ENCODE measurements at places on chromosomes 16 and 17. TPM values are rescaled to one million over a fixed set of nuclear protein-coding genes. Genes with fewer than 3 reads are reported as not detected.
A peak's percentile ranks its signal among the peaks of the same experiment; 100 is the strongest.

DNA sequence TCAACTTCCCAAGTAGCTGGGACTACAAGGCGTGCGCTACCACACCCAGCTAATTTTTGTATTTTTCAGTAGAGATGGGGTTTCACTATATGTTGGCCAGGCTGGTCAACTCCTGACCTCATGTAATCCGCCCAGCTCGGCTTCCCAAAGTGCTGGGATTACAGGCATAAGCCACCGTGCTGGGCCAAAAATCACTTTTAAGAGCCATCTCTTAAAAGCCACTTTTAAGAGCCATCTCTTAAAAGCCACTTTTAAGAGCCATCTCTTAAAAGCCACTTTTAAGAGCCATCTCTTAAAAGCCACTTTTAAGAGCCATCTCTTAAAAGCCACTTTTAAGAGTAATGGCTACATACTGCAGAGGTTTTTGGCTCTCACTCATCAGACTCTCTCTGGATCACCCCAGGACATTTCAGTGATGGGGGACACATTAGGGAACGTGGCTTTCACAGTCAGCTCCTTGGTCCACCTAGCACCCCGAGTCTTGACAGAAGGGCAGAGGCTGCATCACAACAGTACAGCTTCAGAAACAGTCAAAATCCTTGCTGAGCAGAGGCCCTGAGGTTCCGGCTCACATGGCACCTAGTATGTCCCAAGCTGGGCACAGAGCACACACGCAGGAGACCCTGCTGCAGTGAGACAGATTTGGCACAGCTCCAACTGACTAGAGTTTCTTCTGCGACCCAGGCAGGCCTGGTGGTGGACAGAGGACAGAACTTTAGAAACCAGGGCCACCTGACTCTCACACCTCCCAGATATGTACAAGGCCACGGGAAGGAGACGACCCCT, 23.6 kb downstream of the RANBP10 start:
- no peak for DNase-seq

- no peak for DNase-seq
Observed at GRCh38 chr17:55152236-55152635, 112.5 kb upstream of the HLF start.

DNA sequence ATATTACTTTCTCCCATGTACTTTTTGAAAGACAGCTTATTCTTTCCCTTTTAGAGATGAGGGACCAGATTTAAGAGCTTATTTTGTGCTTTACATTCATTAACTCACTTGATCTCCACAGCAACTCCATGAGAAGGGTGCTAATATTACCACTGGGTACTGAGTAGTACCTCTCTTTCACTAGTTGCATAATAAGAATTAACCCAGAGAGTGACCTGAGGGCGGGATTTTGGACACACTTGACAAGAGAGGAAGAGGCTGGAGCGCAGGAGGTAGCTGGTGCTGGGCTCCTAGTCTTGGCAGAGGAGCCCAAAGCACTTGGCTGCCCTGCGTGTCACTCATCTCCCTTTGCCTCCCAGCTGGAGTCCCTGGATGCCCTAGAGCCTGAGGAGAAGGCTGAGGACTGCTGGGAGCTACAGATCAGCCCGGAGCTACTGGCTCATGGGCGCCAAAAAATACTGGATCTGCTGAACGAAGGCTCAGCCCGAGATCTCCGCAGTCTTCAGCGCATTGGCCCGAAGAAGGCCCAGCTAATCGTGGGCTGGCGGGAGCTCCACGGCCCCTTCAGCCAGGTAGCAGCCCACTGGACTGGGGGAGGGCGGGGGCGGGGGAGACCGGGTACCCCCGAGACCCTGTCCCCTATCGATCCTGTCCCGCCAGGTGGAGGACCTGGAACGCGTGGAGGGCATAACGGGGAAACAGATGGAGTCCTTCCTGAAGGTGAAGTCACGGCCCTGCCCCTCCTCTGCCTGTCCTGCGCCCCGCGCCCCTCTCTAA, 1.7 kb upstream of the MAZ start:
- DNase-seq: peak; percentile 27

- no peak for DNase-seq
Observed at GRCh38 chr17:78072961-78073360, 55.6 kb downstream of the TMC6 start.

DNA sequence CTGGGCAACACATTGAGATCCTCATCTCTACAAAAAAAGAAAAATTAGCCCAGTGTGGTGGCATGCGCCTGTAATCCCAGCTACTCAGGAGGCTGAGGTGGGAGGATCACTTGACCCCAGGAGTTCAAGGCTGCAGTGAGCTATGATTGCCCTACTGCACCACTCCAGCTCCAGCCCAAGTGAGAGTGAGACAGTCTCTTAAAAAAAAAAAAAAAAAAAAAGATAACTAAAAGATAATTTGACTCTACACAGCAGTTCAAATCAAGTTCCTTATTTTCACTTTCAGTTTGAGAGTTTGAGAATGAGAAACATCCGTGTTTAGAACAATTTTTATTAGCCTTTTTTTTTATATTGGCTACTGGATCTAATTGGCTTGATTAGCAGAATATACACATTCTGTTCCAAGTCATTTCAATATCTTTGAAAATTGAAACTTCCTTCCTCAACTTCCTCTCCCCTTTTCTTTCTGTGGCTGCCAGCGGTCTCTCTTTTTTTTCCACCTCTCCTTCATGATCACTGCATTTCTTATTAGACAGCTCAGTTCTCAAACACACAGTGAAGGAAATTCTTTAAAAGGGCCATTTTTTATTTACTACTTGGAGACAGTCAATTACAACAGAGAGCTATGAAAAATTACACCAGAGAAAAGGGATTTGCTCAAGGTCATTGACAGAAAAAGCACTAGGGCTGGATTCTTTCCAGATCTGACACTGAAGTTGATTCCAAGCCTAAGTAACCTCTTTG, 4.5 kb upstream of the ACSF2 start:
- no peak for DNase-seq

DNA sequence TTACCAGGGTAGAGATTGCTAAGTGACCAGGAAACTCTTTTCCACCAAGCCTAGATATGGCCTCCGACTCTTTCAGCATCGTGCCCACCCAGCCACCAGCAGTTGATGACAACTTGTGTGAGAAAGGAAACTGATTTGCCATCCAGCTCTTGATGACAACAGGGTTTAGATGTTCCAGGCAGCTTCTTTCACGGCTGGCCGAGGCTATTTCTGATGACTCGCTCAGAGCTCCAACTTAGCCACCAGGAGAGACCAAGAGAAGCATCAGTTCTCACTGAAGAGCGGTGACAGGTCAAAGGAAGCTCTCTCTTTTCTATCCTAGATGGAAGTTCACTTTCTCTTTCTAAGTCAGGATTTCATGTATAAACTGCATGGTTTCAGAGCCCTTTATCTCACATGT, 61.2 kb downstream of the MPHOSPH6 start:
- DNase-seq: no peak

DNA sequence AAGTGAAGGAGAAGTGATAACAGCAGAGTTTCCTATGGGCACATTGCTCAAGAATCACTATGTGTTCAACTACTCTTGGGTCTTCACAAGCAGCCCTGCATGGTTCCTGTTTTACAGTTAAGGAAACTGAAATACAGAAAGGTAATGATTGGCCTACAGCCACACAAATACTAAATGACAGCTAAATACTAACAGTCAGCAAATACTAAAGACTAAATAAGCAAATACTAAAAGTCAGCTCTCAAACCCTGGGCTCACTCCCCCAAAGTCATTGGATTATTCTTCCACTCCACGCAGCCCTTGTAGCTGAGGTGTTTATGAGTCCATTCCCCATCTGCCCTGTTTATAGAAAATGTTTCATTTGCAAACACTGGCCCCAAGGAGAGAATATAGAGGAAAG, 372.7 kb upstream of the CDH11 start:
- no peak for DNase-seq

GRCh38 chr17:8441690-8442089, 6.0 kb downstream of the NDEL1 start:
- no peak for DNase-seq

- no peak for DNase-seq
Observed at GRCh38 chr17:31425282-31426040, 34.0 kb downstream of the RAB11FIP4 start.

GRCh38 chr17:71192039-71192555, 928.7 kb upstream of the SOX9 start:
- no peak for DNase-seq

- no peak for DNase-seq
Observed at GRCh38 chr17:45346216-45347015, 29.6 kb upstream of the MAP3K14 start.

DNA sequence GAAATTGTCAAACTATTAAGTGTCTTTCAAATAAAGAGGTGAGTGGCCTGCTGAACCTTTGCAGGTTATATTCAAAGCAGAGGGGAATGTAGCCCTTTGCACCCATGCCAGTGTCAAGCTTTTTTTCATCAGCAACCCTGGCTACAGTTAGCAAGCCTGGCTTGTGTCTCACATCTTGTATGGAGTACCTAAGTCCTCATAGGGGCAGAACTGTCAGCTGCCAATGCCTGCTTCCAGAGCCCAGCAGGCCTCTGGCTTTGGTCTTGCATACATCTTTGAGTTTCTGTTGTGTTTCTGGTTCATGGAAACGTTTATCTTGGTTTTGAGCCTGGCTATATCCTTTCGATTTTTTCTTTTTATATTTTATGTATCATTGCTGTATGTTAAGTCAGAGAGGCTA, 26.8 kb downstream of the REXO5 start:
- no peak for DNase-seq

GRCh38 chr16:56930486-56931270, 1.3 kb upstream of the HERPUD1 start:
- DNase-seq: no peak

GRCh38 chr17:8466873-8467272, 31.2 kb downstream of the NDEL1 start:
- no peak for DNase-seq

DNA sequence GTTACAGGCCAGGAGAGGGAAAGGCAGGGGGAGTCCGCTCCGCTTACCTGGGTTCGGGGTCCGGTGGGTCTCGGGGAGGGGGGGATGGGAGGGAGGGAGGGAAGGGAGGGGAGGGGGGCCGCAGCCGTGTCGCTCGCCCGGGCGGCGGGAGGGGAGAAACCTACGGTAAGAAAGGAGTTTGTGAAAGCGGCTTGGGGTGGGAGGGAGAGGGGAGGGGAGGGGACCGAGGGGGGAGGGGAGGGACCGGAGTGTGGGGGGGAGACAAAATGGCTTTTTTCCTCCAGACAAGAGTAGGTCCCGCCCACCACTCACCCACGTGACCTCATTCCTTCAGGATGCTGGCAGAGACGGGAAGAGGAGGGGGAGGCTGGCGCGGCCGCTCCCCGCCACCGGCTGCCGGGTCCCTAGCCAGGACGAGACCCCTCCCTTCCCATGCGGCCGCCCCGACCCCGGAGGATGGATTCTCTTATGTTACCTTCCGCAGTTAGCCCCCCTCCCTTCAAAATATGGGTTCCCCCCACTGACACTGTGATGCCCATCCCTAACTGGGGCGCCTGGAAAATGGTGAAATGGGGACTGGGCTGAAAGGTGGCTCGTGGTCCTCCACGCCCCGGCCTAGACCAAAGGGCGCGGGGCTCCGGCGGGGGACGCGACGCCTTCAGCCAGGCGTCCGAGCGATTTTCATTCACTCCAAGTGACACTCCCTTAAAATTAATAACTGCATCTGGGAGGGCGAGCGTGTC, at the start of gene PCGF2:
Gene PCGF2, minus strand, starts transcription at position 188 of the 743 bp plus-strand sequence. CDS start 7,934 bp downstream, outside the sequence.
- peak; percentile 92 for DNase-seq

- no peak for DNase-seq
Observed at GRCh38 chr17:49955157-49955556, 13.8 kb upstream of the DLX4 start.

DNA sequence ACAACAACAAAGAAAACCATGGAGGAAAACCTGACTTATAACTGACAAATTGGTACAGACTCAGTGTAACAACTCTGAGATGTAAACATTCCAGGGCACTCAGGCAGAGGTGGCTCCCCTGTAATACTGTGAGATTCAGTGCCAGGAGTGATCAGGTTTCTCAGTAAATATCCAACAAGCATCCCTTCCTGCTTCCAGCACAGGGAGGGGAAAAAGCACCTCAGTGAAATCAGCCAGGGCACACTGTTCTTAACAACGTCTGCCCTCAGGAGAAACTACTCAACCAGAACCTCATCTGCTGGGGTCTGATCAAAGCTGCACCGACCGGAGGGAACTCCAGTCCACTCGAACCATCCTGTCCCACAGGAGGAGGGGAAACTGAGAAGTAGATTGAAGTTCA, 52.3 kb downstream of the AMFR start:
- DNase-seq: no peak

- DNase-seq: no peak
Observed at GRCh38 chr17:81527591-81528383, at the start of gene FSCN2. FSCN2 (plus strand) TSS chr17:81528377; CDS start chr17:81528532, 155 bp downstream.

- no peak for DNase-seq
Observed at GRCh38 chr16:61403386-61403785, 632.9 kb downstream of the CDH8 start.

DNA sequence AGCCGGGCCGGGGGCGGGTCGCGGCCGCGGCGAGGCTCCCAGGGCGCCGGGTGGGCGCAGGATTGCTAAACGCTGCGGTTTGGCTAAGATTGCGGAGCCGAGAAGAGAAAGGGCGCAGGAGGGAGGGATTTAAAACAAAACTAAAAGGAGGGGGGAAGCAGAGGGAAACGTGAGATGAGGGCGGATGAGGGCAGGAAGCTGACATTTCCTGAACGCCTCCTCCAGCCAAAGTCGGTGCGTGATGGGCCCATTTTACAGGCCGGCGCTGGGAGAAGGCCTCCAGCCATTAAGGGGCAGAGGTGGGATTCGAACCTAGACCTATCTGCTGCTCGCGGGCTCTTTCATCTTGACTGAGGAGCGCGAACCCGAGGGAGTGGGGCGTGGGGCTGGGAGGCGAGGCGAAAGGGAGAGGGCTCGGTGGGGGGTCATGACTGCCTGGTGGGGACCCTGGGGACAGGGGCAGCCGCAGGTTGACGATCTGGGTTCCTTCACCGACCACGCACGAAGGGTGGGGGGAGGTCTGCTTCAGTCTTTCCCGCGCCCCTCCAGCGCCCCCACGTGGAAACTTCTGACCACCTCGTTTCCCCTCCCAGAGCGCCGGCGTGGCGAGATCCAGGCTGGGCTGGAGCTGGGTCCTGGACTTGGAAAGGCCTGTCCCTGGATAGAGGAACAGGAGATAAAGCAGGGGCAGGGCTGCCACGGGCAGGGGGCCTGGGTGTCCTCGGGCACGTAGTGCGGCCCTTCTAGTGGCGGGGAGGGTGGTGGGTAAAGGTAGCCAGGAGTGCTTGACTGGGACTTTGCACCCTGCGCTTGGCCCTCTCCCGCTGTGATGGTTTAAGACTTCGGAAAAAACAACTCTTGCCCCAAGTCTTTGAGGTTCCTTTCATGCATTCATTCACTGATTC, 3.8 kb upstream of the TAC4 start:
- DNase-seq: peak; percentile 66

Gene TEN1
- 31.0 TPM for total RNA-seq

Gene SLC47A1
- total RNA-seq: not detected

Gene C1QL1
- total RNA-seq: not detected

Gene NPW
- total RNA-seq: not detected

Gene GNGT2
- total RNA-seq: not detected

Gene TBC1D3I
- total RNA-seq: not detected

Gene CCDC102A
- 24.5 TPM for total RNA-seq

Gene KATNIP
- 11.2 TPM for total RNA-seq

Gene RRAD
- total RNA-seq: 0.39 TPM

Gene PRSS33
- not detected for total RNA-seq

Gene SLC6A4
- total RNA-seq: not detected
